RPMI7951 (cell line): ENCODE measurements at places on chromosomes 6 and 20. TPM values are rescaled to one million over a fixed set of nuclear protein-coding genes. Genes with fewer than 3 reads are reported as not detected.

DNA sequence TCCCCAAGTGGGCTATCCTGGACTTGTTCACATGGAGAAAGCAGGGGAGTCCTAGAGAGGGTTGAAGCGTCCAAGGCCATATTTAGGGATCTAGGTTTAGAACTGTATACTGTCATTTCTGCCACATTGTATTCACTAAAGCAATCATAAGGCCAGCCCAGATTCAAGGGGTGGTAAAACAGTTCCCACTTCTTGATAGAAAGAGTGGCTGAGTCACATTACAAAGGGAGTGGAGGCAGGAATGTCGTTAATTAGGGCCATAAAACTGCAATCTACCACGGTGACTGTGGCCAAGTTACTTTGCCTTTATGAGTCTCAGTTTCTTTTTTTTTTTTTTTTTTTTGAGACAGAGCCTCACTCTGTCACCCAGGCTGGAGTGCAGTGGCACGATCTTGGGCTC is 7.4 kb upstream of the UBR2 start:
- no peak for DNase-seq

CDH26 gene
- total RNA-seq = not detected in 2 replicates

GRCh38 chr20:34300809-34301586 is 2.2 kb downstream of the AHCY start:
- DNase-seq = peak; percentile 19

DNA sequence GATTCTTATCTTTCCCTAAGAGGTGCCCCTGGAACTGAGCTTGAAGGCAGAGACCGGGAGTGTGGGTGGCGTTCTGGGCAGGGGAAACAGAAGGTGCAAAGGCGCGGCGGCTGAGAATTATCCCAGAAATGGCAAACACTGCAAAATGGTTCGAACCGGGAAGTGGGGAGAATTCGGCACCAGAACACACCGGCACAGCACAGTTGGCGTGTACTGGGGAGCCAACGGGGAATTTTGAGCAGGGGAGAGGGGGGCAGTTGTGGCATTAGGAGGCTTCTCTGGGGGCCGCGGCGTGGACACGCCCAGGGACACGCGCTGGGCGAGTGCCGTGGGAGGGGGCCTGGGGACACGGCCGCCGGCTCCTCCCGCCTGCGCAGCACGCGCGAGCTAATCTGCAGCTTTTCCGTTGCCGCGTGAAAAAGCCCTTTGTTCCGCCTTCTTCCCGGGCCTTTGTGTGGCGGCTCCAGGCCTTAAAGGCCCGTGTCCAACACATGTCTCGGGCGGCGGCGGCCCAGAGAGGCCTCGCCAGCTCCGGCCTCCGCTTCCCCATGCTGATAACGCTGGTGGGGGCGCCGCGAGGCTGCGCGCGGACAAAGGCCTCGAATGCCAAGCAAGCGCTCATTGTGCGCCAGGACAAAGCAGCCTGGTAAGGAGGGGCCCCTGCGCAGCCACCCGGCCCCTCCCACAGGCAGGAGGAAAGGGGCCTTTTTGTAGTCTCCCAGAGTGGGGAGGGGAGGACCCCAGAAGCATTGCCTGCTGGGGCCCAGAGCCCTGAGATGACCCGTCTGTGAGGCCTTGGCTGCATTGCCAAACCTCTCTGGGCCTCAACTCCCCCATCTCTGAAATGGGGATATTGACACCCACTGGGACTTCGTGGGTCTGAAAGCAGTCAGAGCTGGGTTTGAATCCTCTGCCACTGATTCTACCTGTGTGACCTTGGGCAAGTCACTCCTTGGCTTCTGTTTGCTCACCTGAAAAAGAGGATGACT is 82.8 kb downstream of the CD40 start:
- no peak for DNase-seq

DNA sequence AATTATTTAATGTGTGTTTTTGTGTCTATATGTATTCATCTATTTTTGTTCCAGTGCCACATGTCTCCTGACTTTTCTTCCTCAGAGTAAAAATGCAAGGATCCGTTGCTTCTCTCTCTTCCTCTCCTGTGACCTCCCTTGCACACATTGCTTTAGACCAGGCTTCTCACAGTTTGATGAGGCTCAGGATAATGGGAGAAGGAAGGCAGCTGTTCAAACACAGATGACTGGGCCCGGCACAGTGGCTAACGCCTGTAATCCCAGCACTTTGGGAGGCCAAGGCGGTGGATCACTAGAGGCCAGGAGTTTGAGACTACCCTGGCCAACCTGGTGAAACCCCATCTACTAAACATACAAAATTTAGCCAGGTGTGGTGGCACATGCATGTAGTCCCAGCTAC is 241.9 kb downstream of the SAMD5 start:
- DNase-seq = no peak

DNA sequence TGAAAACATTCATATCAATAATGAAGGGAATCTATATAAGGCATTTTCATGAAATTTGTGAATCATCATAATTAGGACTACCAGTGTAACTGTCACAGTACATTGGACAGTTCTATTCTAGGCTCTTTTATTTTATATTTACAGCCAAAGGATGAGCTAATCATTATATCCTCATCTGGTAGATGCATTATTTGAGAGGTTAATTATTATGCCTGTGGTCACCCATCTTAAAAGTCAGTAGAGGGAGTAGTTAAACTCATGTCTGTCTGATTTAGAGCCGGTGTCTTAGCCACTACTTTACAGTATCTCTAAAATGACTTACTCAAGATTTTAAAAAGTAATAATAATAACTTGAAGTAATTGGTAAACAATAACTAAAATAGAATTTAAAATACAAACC is 899.3 kb upstream of the MAP3K7 start:
- DNase-seq = no peak

DNA sequence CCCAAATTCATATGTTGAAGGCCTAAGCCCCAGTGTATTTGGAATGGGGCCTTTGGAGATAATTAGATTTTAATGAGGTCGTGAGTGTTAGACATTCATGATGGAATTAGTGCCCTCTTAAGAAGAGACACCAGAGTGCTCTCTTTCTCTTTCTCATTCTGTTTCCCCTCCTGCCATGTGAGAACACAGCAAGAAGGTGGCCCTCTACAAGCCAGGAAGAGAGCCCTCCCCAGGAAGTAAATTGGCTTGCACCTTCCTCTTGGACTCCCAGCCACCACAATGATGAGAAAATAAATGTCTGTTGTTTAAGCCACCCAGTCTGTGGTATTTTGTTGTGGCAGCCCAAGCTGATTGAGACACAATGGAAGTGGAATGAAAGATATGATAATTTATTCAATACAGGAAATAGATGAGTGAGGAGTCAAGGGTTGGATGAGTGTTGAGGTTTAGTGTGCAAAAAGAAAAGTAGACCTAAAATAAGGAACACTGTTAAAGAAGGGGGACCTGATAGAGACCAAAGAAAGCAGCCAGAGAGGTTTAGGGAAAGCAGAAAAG is 25.9 kb upstream of the ATXN1 start:
- no peak for DNase-seq

RIPPLY2 gene
- not detected in 2 replicates for total RNA-seq

DNA sequence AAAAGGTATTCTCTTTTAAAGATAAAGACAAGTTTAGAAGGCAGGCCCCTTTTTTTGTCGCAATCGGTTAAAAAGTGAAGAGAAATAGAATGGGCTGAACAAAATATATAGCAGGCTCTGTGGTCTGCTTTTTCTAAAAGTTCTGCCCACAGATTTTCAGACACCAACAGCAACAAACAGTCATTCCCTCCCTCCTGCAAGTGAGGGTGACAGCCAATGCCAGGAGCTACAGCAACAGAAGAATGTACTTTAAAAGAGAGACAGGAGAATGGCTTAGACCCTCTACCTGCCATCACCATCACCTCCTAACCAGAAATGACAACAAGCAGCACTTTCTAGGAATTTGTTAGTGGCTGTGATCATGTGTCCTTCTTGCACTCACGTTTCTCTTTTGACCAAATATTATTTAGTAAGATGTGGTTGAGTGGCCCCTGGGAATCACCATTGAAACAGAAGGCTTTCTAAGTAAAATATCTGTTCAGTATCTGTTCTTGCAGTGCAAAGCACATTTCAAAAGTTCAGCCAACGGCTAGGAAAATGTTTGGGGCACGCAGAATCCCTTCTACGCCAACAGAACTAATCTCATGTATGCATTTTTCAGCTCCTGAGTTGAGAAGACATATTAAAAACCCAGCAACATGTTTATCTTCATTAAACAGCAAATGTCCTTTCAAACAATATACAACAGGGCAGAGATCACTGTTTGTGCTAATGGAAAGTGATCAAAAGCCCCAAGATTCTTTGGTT is 248.5 kb downstream of the ATXN1 start:
- no peak for DNase-seq

- no peak for DNase-seq
These were observed 140.7 kb downstream of the MAP3K7 start for GRCh38 chr6:90446164-90446563.

DNA sequence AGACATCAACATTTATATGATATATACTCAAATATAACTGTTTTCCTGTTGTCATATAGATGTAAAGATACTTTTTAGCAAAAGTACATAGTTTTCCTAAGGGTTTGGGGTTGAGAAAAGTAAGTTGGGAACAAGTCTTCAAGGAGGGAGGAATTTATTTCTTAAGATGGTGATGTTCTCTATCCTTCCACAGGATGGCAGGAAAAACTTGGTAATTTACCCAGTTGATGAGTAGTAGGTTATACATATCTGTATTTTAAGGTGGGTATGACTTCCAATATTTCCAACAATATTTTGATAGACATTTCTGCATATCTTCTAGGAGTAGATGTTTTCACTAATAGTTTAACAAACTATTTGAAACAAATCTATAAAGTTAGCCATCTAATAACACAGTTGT is 254.4 kb downstream of the RIMS1 start:
- DNase-seq = no peak

DNA sequence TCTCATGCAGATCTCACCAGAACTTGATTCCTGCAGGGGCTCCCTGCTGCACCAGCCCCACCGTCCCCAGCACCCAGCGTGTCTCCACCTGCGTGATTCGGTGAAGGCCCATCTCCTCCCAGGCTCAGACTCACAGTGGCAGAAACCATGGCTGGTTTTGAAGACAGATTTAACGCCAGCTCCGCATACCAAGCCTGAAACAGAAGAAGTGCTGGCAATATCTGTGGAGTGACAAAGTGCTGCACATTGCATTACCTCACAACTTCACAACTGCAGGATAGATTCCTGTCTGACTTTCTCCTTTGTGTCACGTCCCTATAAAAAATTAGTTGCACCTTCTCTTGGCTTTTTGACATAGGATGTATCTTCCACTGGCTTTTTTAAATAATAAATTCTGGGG is 120.7 kb downstream of the TTLL2 start:
- DNase-seq = no peak

DNA sequence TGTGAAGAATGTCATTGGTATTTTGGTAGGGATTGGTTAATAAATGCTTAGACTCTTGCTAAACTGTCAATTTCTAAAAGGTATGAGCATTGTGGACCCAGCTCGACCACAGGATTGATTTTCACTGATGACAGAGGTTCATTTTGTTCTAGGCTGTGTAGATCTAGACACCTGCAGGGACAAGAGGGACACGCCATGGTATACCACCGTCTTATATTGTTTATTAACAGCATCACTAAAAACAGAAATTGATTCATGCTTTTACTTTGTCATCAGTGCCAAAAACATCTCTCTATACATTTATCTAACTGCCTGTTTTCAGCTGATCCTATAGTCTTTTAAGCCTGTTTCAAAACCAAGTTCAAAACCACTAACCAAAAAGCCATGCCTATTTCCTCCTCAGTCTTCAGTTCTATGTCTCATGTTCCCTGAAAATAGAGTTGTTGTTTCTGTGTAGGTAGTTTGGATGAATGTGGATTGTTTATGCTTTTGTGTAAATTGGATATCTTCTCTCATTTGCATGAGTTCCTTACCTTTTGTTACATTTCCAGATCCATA is 109.8 kb downstream of the JAG1 start:
- DNase-seq = no peak

HLA-DOA gene
- total RNA-seq = under 0.01 TPM in 1 of 2 replicates, not detected in the other

- no peak for DNase-seq
These were observed 73.5 kb downstream of the PREX1 start for GRCh38 chr20:48754292-48754691.

- DNase-seq = no peak
These were observed 651.0 kb downstream of the CD109 start for GRCh38 chr6:74346936-74347535.

NT5E gene
- total RNA-seq = 395 and 427 TPM in 2 replicates

DNA sequence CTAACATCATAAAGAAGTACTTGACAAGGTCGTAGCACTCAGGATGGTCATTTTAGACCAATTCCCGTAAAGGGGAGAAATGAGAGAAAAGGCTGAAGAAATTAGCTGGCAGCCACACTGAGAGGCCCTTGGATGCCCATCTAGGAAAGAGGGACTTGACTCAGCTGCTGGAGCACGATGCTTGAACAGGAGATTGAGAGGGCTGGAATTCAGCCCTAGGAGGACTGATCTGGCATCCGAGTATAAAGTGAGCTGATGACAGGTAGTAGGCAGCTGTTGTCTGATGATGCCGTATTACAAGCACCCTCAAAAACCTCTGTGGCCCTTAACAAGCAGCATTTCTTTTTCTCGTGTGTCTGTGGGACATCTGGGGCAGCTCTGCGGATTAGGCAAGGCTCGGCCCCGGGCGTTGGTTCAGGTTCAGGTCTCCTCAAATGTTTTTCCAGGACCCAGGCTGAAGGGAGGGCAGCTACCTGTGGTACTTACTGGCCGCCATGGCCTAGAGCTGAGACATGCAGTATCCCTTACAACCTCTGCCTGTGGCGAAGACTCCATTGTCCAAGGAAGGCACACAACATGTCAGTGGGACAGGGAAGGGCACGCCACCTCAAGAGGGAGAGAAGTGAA is 219.6 kb upstream of the SNX9 start:
- no peak for DNase-seq

DNA sequence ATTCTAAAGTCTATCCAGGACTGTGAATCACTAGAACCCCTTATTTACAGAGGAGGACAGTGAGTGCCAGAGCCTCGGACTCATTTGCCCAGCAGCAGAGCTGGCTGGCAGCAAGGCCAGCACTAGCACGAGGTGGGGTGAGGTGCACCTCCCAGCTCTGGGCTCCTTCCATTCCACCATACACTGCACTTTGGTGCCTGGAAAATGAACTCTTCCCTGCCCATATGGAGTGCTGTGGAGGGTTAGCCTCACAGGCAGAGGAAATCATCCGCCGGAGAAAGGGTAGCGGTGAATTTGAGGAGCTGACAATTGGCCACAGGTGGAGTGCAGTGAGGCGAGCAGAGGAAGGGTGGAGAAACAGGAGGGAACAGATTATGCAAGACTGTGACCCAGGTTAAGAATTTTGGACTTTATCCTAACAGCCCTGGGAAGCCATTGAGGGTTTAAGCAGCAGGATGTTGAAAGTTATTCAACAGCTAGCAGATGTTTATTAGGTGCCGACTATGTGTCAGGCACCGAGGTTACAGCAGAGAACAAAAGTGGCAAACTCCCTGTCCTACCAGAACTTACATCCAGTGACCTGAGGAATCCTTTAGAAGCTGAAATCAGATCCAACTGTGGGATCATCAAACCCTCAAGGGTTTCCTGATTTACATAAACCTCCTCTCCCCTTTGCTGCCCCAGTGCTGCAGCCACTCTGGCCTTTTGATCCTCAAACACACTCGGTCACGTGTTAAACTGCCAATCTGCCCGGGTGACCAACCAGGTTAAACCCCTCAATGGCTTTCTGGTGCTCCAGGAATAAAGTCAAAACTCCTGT is 6.2 kb downstream of the TRIM26 start:
- peak; percentile 19 for DNase-seq

PGC gene
- total RNA-seq = not detected in 2 replicates
